ENCODE measurements at places on chromosomes 3 and 15.

DNA sequence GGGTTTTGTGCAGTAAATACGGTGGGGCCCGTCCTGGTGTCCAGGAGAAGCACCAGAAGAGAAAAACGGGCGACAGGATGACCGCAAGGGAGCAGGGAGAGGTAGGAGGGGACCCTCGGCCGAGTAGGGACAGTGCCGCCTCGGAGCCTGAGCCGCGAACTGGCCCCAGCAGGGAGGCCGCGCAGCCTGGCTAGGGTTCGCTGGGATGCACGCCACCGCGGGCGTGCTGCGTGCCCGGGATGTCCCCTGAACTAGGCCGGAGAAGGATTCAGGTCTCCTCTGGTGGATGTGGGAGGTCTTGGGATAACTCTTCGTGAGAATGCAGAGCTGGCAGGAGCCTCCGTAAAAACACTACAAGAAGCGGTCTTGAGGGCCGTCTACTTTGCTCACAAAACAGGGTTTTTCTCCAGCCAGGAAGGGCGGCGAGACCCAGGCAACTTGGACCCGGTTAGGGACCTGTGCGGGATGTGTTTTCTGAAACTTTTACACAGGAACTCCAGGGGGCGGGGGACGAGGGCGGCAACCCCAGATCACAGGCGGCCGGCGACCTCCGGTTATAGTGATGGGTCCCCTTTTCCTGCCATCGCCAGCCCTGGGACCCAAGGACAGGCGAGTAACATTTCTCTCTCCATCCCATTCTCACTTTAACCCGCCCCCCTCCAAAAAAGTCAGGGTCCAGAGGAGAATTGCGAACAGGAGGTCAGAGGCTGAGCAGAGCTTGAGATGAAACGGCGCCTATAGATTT, 35.5 kb downstream of the NR2F2 start:
- no peak for DNase-seq

- no peak for DNase-seq
Measured at GRCh38 chr15:76035593-76035992, 23.4 kb upstream of the NRG4 start.

DNA sequence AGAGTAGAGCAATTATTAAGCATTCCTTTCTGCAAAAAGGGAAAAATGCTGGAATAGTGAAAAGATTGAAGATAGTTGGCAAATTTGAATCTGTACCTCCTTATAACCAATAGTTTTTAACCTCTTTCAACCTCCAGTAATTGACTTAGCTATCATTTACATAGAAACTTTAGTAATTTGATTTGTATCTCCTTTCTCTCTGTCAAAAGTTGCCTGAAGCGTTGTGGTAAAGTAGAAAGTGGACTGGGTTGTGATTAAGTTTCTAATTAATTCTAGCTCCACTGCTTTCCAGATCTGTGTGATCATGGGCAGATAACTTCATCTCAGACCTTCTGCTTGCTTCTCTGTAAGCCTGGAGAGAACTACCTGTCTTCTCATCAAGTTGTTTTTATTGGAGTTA, 24.8 kb downstream of the GLCE start:
- DNase-seq: no peak

DNA sequence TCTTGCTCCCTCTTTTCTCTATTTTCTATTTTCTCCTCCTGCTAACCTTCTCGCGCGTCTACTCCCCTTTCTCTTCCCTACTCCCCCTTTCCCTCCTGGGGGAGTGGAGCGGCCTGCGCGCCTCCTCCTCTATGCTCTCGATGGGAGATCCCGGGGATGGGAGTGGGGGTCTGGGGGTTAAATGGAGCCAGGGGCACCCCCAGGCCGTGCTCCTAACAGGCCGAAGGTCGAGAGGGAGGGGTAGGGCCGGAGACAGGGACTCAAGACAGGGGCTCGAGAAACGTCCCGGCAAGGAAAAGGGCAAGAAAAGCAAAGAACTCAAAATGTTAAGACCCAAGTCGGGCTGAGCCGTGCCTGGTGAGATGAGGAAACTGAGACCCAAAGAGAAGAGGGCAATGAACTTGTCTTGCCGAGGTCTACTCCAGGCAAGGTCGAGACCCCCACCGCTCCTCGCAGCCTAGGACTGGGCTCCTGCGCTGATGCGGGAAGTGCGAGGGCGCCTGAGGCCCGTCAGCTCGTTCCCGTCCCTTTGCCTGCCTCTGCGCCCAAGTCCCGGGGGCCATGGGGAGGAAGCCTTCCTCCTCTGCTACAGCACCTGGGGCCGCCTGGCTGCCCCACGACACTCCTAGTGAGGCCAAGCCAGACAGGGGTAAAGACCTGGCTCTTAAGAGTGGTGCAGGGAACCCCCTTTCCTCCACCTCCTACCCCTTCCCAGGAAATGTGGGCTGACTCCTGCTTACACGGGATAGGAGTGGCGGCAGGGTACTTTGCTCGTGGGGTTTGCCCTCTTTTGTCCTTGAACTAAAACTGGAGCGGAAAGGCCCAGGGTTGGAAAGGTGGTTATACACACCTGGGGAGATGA, 770 bp upstream of the MEGF11 start:
- no peak for DNase-seq

GRCh38 chr15:68693071-68693470, 114.3 kb downstream of the CORO2B start:
- no peak for DNase-seq

DNA sequence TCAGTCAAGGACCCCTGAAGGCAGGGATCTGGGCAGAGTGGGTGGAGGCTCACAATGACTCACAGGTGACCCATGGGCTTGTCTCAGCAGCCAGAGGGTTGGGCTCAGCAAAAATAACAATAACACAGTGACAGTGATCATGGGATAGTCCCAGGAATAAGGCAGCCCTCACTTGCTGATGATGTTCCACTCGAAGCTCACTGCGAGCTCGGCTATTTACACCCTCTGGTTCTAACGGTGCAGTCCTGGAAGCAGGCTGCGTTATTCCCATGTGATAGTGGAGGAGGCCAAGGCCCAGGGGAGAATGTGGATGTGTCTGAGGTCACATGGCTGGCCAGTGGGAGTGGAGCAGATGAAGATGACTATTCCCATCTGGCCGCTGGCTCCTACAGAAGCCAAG, 16.2 kb downstream of the CCDC33 start:
- peak; percentile 52 for DNase-seq

GRCh38 chr15:41340189-41340695, 7.6 kb downstream of the NUSAP1 start:
- peak; percentile 39 for DNase-seq

DNA sequence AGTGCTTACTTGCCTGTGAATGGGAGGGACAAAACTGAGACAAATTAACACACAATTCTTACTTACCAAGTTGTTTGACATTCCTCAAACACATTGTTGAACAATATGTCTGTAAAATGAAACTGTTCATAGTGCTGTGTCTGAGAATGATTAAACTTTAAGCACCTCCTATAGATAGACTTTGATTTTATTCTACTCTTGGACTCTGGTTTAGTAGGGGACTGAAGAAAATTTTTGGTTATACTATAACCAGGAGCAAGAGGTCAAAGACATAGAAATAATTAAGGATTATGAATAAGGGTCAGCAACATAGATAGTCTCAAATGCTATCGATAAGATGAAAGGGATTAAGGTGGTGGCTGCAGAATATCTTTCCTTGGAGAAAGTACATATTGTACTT, 7.9 kb upstream of the MTFMT start:
- DNase-seq: no peak

DNA sequence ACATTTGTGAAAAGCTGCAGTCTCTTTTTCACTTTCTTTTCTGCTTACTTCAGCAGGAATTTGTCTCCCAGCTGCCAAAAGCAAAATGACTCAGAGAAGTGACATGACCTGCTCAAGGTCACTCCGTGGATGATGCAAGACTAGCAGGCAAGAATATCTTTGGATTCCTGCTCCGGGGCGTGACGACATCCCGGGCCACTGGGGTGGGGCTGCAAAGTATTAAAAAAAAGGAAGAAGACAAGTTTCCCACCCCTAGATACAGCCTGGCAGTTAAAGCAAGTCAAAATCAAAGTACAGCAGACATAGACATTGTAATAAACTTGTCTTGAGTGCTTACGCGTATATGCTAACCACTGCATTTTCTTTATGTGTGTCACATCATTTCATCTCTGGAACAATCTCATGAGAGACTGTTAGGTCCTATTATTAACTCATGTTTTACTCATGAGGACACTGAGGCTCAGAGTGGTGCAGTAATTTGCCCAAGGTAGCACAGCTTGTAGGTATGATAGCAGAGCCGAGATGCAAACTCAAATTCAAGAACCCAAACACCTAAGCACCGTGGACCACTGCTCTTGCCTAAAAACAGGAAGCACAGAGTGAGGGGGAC, 485.2 kb upstream of the PROK2 start:
- peak; percentile 55 for DNase-seq

DNA sequence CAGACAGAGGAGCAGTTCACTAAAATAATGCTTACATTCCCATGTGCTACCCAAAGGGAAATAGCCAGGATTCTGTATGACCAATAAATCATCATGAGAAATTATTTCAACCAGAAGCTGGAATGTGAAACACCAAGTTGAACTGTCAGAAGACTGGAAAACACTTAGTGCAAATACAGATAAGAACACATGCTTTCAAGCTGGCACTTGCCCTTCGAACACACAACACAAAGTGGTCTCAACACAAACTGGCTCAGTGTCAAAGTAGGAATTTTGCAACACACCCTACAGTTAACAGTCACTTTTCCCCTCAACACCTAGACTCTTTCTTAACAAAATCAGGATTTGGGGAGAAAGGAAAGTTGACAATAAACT, 1.3 kb downstream of the FSD2 start:
- DNase-seq: no peak

GRCh38 chr15:49190586-49190985, 20.5 kb downstream of the GALK2 start:
- DNase-seq: no peak

DNA sequence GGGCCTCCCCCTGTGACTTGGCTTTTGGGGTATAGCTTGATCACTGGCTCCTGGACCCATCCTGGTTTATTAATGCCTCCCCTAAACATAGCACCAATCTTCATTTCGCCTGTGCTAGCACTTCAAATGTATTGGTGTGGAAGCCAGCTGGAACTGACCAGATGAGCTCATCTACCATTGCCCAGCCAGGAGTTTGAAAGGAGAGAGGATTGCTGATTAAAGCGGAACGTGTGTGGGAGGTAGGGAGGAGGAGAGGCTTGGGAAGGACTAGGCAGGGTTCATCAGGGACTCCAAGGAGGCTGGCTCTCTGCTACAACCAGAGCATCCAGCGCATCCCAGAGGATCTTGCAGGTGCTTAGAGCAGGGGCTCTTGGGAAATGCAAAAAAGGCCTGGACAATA, 34.4 kb upstream of the TLE3 start:
- no peak for DNase-seq

GRCh38 chr15:62066663-62067447, at the start of gene C2CD4A:
Gene C2CD4A (plus strand): TSS chr15:62066977. CDS start chr15:62067614, 637 bp downstream.
- peak; percentile 76 for DNase-seq

DNA sequence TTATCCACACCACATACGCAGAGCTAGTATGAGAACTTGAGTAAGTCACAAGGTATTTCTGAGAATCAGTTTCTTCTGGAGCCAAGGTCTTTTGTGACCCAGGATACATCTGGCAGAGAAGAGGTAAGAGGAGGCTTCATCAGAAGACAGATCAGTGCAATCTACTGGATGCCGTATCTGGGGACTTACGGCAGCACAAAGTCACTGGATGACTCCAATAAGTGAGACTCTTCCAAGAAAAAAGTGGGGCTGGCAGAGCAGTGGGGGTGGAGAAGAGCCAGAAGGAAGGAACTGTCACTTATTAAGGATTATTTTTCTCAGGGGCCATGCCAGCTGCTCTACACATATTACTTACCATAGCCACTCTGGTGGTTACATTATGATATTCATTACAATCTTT, 31.6 kb upstream of the UBXN7 start:
- no peak for DNase-seq

DNA sequence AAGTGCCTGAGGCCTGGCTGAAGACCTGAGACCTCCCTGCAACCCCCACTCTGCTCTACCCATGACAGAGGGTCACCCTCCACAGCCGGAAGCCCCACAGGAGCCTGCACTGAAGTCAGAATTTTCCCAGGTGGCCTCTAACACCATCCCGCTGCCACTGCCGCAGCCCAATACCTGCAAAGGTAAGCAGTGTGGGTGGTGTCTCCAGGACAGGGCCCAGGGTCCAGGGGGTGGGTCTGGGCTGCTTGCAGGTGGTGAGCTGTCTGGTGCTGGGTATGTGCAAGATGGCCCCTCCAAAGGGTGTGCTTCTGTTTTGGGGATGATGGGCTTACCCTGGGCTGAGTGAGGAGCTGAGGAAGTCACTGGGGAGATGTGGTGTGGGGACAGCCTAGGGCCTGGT, 69.9 kb downstream of the FBLN2 start:
- no peak for DNase-seq

GRCh38 chr3:160981217-160981938, 123.8 kb downstream of the B3GALNT1 start:
- no peak for DNase-seq

DNA sequence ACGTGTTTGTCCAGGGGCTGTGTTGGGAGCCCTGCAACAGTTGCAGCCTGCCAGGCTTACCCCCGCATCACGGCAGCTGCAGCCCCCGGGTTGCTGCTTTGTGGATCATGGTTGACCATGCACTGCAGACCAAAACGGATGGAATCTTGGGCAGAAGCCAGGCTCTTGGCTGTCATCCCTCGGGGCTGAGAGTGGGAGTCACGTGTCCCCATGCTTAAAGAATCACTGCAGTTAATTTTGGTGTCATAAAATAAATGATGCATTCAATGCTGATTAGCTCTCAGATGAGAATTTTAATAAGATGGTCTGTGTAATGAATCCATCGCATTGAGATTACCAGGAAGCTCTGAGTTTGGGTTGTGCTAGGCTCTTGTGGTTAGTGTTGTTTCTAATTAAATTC, 115.6 kb downstream of the CHDH start:
- DNase-seq: no peak

DNA sequence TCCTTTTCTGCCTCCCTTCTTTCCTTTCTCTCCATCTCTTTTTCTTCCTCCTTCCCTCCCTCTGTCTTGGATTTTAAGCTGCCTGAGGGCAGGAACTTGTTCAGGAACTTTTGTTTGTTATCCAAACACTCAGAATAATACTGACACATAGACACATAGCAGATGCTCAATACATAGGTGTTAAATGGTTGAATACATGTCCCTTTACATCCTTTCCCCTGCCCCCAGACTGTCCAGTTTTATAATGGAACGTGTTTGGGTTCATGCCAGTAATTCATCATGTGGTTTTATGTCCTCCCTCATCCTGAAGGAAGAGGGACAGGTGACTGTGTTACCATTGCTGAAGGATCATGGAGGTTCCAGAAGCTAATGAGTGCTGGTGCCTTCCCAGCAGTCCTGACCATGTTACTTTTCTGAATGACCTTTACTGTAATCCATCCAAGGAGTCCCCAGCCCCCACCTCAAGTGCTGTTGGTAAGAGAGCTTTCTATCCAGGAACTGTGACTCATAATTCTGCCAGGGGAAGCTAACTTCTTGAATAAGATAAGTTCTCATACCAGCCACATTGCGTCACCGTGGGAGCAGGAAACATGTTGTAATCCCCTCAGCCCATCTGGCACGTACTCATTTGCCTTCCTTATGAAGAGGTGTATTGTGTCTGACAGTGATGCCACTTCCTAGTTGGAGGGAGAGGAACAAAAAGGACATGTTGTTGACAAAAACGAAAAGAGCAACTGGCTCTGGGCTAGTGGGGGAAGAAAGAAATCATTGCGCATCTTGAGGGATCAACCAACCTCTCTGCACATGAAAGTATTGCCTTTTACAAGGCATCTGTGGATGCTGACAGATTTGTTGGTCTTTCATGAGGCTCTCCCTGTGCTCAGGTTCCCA, 52.4 kb downstream of the IL1RAP start:
- DNase-seq: peak; percentile 90

Measured in Caki2 (cell line).